Sigmoid colon (tissue), 7 donors: ENCODE measurements at places on chromosomes 7 and 10. TPM values are rescaled to one million over a fixed set of nuclear protein-coding genes. Genes with fewer than 3 reads are reported as not detected.

DNA sequence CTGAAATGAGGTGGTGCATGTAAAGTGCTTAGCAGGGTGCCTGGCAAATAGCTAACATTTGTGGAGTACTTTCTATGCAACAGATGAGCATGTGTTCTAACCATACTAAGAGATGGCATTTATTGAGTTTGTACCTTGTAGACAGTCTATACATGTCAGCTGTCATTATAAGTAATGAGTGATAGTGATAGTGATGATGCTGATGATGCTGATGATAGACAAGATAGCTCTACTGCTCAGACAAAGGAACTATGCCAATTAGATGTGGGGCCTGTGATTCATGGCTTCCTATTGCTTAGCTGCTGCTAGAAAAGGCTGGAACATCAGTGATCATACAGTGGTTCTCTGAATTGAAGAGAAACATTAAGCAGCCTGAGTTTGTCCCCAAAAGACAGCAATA lies 585.8 kb downstream of the KCNMA1 start:
- no peak for DNase-seq

- DNase-seq: no peak
These were observed 388.2 kb upstream of the CELF2 start for GRCh38 chr10:10629512-10629911.

DNA sequence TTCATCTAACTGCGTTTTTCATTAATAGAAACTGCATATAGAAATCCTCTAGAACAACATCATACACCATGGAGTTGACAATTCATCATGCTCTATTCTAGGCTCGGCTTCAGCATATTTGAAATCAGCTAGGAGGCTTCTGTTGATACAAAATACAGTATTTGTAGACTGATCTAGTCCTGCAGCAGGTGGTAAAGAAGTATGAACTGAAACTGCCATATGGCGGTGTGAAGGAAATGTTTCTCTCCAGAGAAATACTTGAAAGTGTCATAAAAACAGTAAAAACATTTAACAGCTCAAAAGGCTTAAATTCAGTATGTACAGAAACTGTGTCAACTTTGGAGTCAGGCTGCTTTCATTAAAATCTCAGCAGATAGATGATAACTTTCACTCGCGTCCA lies 32.0 kb upstream of the MYO3A start:
- DNase-seq: no peak

GRCh38 chr7:17441557-17441956 lies 143.1 kb downstream of the AHR start:
- DNase-seq: no peak

DNA sequence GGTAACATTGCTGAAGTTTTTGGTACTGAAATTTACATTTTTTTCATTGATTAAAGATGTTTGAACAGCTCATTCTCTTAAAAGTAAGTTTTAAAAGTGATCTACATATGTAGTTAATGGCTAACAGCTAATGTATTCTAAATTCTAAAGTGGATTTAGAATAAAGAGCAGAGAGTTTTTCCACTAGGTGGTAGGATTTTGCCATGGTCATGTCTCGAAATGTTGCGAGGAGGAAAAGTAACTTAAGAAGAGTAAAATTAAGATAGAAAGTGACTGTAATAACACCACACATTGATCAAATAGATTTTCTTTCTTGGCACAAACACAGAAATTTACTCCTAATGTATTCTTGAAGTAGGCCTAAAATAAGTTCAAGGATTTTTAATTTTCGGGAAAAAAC lies 19.8 kb downstream of the LSMEM1 start:
- no peak for DNase-seq

DNA sequence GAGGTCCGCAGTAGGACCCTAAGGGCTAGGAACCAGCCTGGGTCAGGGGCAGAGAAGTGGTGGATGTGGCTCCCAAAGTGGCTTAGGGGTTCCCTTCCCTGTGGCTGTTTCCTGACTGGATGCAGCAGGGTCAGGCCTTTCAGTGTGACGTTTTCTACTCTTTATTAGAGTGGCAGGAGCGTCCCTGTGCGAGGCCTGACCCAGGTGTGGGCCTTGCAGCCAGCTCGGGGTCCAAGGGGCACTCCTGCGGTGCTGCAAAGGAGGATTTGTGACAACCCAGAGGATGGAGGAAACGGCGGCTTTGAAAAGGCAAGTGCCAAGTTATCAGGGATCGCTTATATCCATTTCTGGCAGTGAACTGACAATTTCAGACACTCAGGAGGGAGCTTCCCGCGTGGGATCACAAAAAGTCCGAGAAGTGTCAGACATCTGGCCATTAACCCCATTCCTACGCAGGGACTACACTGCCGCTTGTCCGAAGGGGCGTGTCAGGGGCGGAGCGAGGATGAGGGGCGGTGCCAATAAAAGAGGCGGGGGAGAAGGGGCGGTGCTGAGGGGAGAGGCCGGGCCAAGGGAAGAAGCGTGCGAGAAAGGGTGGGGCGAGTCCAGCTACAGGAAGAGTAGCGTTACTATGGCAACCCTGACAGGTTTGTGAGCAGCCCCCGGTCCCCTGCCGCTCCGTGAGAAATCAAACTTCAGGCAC lies 98.8 kb upstream of the ZNF722 start:
- DNase-seq: peak; percentile 76

The SORCS1 gene
- 18.3 TPM for total RNA-seq

- no peak for DNase-seq
These were observed 15.6 kb upstream of the LRRC17 start for GRCh38 chr7:102897211-102897631.

DNA sequence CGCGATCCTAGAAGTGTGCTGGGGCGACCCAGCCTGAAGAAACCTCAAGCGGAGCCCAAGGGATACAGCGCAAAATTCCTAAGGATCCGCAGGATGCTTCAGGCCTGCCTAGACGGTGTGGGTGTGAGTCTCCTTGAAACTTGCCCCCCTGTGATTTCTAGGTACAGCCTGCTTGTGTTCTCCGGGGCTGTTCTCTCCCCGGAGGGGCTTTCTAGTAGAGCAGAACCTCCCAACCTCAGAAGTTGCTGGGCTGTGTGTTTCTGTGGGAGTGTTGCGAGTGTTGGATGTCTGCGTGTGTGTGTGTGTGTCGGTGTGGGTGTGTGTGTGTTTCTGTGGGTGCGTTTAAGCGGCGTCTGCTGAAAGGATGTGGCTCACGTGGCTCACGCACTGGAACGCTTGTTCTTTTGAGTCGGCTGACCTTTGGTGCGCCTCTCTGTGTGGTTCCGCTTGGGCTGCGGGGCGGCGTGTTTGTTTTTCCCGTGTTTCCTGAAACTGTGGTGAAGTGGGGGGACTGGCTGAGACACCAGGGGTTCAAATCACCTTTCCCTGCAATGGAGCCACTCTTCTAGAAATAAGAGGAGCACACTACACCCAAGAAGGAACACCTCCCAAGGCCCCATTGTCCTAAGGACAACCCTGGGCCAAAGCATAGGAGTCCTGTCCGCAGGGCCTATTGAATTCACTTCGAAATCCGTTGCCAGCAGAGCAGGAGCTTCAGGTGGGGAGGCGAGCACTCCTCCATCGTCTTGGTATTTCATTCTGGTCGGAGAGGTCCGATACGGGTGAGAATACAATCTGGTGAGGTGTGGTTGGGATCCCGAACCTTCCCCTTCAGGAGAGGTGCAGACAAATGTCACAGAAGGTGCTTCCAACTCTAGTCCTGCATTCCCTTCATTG lies 25.1 kb upstream of the ZNF273 start:
- DNase-seq: peak; percentile 54

DNA sequence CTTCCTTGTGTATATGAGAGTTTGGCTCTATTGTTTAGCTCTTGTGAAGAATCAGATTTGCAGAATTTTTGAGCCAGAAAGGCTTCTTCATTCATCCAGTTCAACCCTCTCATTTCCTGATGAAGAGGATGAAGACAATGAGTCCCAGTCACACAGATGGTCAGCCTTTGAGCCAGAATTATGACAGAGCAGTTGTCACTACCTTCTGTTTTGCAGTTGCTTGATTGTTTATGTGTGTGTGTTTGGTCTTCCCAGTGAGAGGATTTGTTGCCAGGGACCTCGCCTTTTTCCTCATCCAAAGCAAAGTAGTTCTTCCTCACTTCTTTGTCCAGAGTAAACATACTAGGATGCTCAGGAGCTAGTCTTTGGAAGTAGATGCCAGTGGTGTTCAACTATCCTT lies 15.6 kb downstream of the MDFIC start:
- no peak for DNase-seq

The CALML5 gene
- total RNA-seq: not detected

DNA sequence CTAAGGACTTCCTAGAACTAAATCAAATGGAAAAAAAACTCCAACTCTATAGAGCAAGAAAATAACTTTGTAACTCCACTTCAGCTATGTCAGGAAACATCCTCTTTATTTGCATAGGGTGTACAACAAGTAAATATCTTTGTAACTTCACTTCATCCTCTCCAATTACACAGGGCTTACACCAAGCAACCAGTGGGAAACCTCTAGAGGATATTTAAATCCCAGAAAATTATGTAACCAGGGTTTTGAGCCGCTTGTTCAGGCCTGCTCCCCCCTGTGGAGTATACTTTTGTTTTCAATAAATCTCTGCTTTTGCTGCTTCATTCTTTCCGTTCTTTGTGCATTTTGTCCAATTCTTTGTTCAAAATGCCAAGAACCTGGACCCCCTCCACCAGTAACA lies 22.2 kb downstream of the LIPJ start:
- DNase-seq: no peak

DNA sequence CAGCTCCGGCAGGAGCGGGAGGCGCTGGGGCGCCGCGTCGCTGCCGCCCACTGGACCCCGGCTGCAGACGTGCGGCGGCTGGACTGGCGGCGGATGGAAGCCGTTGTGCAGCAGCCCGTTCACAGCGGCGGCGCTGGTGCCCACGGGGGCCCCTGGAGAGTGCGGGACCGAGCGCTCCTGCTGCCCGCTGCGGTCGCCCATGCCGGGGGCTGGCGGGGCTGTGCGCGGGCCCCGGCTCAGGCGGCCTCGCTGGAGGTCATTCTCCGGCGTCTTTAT lies 413 bp downstream of the PANK1 start:
- no peak for DNase-seq

DNA sequence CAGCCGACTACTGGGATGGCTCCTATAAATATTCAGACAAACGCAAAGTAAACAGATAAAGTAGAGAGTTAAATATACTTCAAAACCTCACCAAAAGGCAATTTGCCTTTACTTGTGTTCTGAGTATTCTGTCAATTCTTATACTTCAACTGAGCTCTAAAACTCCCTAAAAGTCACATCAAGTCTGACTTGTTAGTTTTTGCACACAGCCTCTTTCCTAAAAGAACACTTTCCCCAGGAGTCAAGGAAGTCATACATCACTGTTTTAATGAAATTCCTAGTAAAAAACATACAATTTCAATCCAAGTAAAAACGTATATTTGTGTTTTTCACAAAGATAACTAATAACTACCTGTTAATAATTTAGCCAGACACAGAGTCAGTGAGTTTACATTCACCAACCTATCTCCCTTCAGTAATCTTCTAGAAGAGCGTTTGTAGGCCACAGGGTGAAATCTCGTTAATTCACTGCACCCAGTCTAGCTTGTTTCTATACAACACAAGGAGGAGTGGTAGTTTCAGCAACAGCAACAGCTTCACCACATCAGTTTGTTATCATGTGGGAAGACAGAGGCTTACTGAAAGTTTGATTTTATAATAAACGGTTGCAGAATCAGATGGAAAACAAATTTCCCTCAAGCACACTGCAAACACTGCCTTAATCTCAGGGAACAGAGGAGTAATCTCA lies 2.7 kb downstream of the COBL start:
- no peak for DNase-seq

DNA sequence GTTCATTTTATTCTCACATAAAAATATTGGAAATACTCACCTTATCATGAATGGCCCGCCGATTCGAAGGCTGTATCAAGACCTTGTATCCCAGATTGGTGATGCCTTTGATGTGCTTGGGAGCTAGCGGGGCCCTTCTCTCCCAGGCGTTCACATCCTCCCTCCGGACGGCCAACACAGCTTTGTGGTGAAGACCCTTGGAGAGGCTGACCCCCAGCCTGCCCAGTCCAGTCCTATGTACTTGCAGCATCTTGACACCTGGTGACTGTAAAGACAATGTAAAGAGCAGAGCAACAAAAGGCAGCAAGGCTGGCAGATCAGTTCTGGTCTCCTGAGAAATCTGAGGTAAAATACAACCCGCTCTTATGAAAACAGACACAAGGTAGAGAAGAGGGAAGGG lies 10.6 kb downstream of the AASS start:
- no peak for DNase-seq

The FFAR4 gene
- 0.55 TPM for total RNA-seq

- DNase-seq: peak; percentile 82
These were observed at the start of gene SFRP4 for GRCh38 chr7:37916673-37917660. Gene SFRP4, minus strand, starts transcription at chr7:37916817. Its CDS starts 280 bp downstream, at chr7:37916537.

DNA sequence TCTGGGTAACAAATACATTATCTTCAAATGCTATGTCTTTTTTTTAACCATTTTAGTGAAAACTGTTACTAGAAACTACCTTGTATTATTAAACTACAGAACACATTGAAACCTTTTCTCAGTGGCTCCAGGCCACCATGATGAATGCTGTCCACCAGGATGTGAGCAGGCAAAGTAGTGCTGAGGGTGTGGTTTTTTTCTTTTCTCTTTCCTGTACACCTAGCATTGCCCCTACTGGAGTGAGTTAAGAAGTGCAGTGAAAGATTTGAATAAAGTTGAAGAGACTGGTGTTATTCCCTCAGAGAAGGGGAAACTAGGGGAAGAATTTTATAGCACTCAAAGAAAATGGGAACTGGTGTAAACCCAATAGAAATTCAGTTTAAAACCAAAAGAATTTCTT lies 120.0 kb upstream of the SAMD8 start:
- DNase-seq: no peak

The PROSER2 gene
- total RNA-seq: 1.8 TPM

DNA sequence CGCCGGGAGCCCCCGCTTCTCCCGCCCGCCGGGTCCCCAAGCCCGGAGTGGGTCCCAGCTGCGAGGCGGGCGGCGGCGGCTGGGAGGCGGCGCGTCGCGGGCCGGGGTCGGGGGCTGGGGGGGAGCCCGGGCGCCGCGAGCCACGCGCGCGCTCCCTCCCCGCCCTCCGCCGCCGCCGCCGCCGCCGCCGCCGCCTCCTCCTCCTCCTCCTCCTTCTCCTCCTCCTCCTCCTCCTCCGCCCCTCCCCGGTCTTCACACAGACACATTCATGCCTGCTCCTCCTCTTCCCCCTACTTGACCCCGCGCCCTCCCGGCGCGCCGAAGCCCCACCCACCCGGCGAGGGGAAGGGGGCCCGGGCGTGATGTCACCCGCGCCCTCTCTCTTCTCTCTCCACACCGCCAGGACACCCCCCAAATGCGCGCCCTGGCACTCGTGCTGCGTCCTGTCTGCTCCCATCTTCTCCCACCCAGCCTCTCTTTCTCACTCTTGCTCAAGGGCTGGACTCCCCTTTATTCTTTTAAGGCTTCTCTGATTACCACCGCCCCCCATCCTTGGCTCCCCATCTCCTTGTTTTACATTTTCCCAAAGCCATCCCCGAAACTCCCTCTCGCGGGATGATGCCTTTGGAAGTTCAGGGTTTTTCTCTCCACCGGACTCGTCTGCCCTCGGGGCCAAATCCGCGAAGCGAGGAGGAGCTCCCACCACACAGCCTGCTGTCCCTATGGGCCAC lies 967 bp upstream of the GLI3 start:
- DNase-seq: peak; percentile 95

DNA sequence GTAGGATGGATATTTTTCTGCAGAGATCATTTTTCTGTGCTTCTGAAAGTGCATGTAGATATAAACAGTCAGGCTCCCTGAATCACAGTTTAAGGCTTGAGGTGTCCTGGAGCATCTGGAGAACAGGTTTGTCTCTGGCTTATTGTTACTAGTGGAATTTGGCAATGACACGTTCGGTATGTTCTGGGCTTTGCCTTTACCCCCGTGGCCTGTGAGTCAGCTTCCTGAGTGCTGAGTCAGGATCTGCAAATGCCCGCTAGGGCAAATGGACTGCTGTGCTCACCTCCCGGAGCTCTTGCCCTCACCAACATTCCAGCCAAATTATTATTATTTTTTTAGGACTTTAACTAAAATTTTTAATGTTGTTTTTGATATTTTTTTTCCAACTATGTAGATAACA lies 192.5 kb upstream of the PRSS1 start:
- no peak for DNase-seq
